ENCODE measurements at places on chromosomes 6 and 20.

DNA sequence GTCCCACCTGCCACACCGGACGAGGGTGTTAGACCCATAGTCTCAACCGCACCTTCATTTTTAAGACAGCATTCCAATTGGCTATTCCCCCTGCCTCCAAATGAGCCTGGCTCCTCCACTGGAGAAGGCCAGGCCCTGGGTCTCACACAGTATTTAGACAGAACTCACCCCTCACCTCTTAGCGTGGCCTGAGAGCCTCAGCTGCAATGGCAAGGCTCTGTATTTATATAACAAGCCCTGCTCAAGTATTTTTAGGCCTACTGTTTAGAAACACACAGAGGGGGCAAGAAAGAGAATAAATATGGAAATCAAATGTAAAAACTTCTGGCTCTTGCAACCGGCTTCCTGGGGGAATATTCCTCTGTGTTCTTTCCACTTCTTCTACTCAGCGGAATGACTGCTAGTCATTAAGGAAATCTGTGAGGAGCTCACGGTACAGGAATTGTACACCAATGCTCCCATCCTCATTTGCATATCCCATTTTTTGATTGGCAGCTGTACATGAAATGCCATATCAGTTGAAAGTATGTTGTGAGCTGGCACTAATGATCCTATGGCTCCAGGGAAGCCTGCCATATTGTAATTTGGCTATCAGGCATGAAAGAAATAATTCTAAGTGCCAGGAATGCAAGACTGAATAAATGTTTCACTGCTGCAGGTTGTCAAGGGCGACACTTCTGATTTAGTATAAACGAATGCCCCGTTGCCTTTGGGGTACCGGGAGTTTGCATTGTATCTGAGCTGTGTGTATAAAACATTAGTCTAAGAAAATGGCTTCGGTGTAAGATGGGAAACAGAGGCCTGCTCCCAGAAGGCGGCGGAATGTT, 207.5 kb downstream of the ZNF217 start:
- no peak for DNase-seq

GRCh38 chr6:104357928-104358327, 501.8 kb downstream of the HACE1 start:
- no peak for DNase-seq

DNA sequence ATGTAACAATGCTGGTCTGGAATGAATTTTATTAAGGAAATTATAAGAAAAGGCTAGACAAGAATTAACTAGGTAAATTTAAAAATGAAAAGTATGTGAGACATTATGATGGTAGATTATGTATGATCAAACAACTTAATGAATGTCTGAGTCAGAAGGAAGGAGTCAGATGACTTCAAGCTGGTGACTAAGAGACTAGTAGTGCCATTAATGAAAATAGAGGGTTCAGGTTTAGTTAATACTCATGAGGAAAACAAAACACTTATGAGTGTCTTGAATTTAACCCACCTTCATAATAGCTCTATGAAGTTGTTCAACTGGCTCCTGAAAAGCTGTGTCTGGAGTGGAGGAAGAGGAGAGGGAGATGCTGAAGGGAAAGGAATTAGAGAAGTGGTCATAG, 256.3 kb downstream of the ADGRB3 start:
- no peak for DNase-seq

DNA sequence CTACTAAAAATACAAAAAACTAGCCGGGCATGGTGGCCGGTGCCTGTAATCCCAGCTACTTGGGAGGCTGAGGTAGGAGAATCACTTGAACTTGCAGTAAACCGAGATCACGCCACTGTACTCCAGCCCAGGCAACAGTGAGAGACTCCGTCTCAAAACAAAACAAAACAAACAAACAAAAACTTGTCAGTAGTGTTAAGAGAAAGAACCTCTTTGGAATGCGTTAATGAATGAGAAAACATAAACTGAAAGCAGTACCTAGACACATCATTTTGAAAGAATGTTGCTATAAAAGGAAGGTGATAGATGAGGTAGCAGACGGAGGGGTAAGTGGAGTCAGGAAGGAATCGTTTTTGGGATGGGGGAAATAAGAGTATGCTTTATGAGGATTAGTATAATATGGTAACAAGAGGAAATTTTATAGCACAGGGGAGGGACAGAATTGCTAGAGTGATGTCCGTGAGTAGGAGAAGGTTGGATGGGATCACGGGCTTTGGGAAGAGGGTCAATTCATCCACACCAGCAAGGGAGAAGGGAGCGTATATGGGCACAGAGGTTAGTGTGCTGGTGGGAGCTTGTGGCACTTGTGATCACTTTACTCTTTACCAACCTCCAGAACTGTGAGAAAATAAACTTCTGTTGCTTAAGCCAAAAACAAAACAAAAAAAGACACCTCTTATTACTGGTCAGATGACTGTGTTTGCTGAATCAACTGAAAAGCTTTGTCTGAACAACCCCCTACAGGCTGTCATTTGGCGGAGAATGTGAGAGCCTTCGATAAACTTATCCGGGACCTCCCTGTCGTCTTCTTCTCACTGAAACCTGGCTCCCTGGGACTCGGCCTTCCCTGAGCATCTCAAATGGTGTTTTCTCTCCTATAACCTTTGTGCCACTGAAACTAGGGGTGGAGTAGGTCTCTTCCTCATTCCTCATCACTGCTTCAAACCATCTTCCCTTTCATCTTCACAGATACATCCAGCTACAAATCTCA, 48.9 kb upstream of the TFAP2A start:
- DNase-seq, result no peak

GRCh38 chr6:164142322-164142721, 727.8 kb downstream of the QKI start:
- no peak for DNase-seq

GRCh38 chr20:59421089-59421488, 120.7 kb downstream of the EDN3 start:
- DNase-seq, result no peak

All from tibial artery (tissue), 4 donors.